Breast epithelium (tissue), 4 donors: ENCODE measurements at places on chromosomes 16 and 17. TPM values are rescaled to one million over a fixed set of nuclear protein-coding genes. Genes with fewer than 3 reads are reported as not detected.

Gene CCDC43
- 16.7 TPM for total RNA-seq

Gene PERCC1
- not detected for total RNA-seq

Gene HIGD1B
- 0.98 TPM for total RNA-seq

Gene TNS4
- not detected for total RNA-seq

Gene SPPL2C
- not detected for total RNA-seq
